SK-N-SH (cell line): ENCODE measurements at places on chromosomes 16 and 17.
A peak's percentile ranks its signal among the peaks of the same experiment; 100 is the strongest.

DNA sequence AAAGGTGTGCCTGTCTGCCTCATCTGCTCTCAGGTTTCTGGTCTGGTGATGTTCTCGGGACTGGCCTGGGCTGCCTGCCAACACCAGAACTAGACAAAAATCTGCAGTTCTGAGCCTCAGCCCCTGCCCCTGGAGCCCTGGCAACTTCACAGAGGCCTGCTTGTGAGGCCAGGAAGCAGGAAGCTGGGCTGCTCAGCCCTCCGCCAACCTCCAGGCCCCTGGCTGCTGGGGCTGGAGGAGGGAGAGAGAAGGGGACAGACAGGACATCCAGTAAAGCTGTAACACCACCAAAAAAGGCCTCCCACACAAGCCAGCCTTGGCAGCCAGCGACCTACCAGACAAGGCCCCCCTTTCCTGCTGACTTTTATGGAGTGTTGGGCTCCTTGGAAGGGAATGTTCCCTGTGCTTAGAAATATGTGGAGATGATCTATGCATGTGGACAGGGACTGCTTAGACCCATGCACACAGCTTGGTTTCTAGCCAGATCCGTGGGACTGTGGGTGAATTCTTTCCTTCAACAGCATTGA, 157.6 kb downstream of the XYLT1 start:
- DNase-seq: peak; percentile 76

- DNase-seq: no peak
Measured at GRCh38 chr17:51197754-51198153, 31.5 kb downstream of the NME2 start.

DNA sequence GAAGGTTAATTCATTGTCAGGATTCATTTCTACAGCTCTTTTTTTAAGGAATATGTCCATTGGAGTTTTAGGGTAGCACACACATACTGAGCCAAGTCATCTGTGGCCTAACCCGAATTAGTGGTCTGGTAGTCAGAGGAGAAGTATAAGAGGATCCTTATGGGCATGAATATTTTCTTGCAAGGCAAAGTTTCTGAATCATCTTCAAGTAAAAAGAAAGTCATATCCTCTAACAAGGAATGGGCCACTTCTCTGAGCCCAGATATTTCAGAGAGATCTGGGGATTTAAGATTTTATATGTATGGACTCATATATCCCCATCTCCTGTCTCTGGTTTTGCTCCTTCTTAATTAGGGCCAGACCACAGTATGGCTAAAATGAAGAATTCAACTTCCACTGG, 99.2 kb upstream of the CDH8 start:
- DNase-seq: no peak

DNA sequence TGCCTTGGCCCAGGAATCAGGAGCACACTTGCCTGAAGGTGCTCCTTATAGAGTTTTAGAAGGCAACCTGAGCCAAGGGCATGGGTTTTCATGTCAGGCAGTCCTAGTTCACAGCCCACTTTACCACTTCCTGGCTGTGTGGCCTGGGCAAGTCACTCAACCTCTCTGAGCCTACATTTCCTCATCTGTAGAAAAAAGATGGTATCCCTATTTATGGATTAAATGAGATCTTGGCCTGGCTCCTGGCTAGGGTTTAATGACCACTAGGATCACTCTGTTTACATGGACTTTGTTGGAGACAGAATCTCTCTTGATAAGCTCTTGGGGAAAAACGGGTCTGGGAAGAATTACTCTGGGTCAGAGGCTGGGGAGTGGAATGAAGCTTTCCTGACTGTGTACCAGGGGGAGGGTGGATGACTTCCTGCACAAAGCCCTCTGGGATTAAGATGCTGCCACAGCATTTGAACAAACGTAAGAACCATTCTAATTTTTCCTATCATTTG, 2.3 kb downstream of the MT2A start:
- no peak for DNase-seq

GRCh38 chr17:7336240-7337175, at the start of gene ACAP1:
Gene ACAP1 (plus strand): TSS chr17:7336529. CDS start chr17:7336735, 206 bp downstream.
- no peak for DNase-seq

GRCh38 chr16:8929086-8929748, 34.5 kb downstream of the USP7 start:
- no peak for DNase-seq

GRCh38 chr17:32503251-32504165, 16.7 kb downstream of the CDK5R1 start:
- no peak for DNase-seq
